ENCODE measurements at places on chromosomes 7 and 10. TPM values are rescaled to one million over a fixed set of nuclear protein-coding genes. Genes with fewer than 3 reads are reported as not detected.

NUTM2A gene
- total RNA-seq = 0.46 TPM

SLC29A4 gene
- 6.5 TPM for total RNA-seq

PTPRZ1 gene
- total RNA-seq = 0.46 TPM

RAPGEF5 gene
- 35.8 TPM for total RNA-seq

CALHM2 gene
- 22.6 TPM for total RNA-seq

C7orf33 gene
- not detected for total RNA-seq

MMD2 gene
- total RNA-seq = not detected

ACSL5 gene
- 1.4 TPM for total RNA-seq

MEOX2 gene
- total RNA-seq = 28.3 TPM

TCAF2 gene
- total RNA-seq = 7.2 TPM

PPP1R3C gene
- 201 TPM for total RNA-seq

MYO3A gene
- total RNA-seq = not detected

SLC26A3 gene
- total RNA-seq = not detected

FAM25A gene
- total RNA-seq = not detected

CCDC146 gene
- 1.2 TPM for total RNA-seq

AGBL3 gene
- total RNA-seq = 0.66 TPM

C10orf53 gene
- not detected for total RNA-seq

TEX47 gene
- not detected for total RNA-seq

GET4 gene
- total RNA-seq = 19.4 TPM

TMEM225B gene
- total RNA-seq = 0.52 TPM

SYCE1 gene
- 0.07 TPM for total RNA-seq

ZPBP gene
- not detected for total RNA-seq

KIAA1217 gene
- total RNA-seq = 2.7 TPM

ABCB1 gene
- 1.5 TPM for total RNA-seq

NXPH1 gene
- not detected for total RNA-seq

CDK5 gene
- total RNA-seq = 18.8 TPM

CYP2C8 gene
- total RNA-seq = 0.07 TPM

HMX3 gene
- total RNA-seq = not detected

CLRN3 gene
- total RNA-seq = not detected

HECW1 gene
- total RNA-seq = 0.26 TPM

TRPV6 gene
- total RNA-seq = not detected

TAX1BP1 gene
- total RNA-seq = 114 TPM

CNTNAP2 gene
- total RNA-seq = under 0.01 TPM

ZWINT gene
- 5.7 TPM for total RNA-seq

GIMAP5 gene
- total RNA-seq = not detected

CDCA7L gene
- 18.6 TPM for total RNA-seq

TMEM130 gene
- total RNA-seq = 1.0 TPM

WIPF3 gene
- total RNA-seq = 0.07 TPM

UNCX gene
- total RNA-seq = not detected

CYP26A1 gene
- not detected for total RNA-seq

SPOCK2 gene
- total RNA-seq = 0.69 TPM

CD36 gene
- 1,000 TPM for total RNA-seq

LRRC18 gene
- total RNA-seq = not detected

ABCB4 gene
- total RNA-seq = 0.99 TPM

MORN4 gene
- total RNA-seq = 6.9 TPM

Measured in smooth muscle cell of the pulmonary artery (primary cell).